Effector CD4-positive, alpha-beta T cell (primary cell): ENCODE measurements at places on chromosomes 7 and 10.

GRCh38 chr10:26314265-26315013 is 97.9 kb downstream of the GAD2 start:
- DNase-seq: no peak

GRCh38 chr10:52106899-52107298 is 207.2 kb upstream of the DKK1 start:
- no peak for DNase-seq

- DNase-seq: no peak
Measured at GRCh38 chr7:118013252-118014010, 140.2 kb upstream of the CTTNBP2 start.

DNA sequence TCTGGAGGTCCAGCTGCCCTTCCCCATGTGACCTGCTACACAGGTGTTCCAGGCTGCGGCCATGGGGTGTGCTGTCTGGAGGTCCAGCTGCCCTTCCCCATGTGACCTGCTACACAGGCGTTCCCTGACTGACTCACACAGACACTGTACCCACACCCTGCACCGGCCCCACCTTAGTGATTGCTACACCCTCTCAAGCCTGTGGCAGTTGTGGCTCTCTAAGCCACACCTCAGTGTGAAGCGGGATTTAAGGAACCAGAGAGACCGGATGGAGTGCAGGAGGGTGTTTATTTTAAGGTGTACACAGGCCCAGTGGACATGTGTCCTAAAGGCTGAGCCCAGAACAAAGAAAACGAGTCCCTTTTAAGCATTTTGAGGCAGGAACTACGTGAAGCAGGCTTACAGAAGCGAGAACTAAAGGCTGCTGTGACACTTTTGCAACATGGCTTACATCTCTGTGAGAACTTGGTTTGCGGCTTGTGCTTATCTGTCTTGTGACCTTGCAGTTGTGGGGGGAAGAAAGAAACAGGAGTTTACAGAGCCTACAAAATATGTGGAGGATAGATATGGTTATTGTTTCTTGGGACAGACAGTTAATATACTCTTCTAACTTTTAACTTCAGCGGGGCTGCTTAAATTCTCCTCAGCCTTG is 326.4 kb downstream of the PAXIP1 start:
- DNase-seq: no peak

DNA sequence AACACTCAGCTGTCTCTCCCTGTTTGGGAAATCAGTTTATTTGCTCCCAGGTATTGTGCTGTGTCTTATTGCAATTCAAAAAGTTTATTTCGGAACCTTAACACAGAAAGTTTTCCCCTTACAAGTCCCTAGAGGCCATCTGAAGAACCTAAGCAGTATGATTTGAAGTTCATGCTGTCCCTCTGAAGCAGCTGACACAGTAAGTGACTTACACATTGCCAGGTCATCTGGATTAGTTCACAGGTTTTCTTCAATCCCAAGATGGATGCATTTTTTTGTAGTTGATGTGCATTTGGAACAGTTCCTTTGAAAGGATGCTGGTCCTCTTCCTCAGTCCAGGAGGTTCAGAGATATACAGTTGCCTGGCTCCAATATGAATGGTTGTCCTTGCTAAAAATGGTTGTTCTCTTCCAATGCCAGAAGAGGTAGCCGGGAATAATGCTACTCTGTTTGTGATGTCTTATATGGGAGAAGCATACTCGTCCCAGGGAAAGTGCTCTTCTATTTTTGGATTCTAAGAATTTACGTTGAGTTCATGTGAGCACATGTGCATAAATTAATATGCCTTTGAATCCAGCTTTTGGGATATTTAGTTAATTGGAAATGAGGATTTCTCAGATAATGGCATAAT is 183.5 kb upstream of the PHYHIPL start:
- DNase-seq: no peak

GRCh38 chr7:104005197-104005596 is 15.7 kb upstream of the RELN start:
- no peak for DNase-seq

DNA sequence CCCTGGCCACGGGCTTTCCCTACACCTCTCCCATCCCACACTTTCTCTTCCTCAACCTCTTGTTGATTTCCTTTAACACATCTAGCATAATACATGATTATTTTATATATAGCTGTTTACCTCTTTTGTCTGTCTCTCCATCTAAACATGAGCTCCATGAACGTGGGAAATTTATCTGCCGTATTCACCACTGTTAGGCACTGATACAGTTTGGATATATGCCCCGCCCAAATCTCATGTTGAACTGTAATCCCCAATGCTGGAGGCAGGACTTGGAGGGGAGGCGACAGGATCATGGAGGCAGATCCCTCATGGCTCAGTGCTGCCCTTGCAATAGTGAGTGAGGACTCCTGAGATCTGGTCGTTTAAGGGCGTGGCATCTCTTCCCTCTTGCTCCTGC is 5.7 kb downstream of the CYTH3 start:
- DNase-seq: no peak

DNA sequence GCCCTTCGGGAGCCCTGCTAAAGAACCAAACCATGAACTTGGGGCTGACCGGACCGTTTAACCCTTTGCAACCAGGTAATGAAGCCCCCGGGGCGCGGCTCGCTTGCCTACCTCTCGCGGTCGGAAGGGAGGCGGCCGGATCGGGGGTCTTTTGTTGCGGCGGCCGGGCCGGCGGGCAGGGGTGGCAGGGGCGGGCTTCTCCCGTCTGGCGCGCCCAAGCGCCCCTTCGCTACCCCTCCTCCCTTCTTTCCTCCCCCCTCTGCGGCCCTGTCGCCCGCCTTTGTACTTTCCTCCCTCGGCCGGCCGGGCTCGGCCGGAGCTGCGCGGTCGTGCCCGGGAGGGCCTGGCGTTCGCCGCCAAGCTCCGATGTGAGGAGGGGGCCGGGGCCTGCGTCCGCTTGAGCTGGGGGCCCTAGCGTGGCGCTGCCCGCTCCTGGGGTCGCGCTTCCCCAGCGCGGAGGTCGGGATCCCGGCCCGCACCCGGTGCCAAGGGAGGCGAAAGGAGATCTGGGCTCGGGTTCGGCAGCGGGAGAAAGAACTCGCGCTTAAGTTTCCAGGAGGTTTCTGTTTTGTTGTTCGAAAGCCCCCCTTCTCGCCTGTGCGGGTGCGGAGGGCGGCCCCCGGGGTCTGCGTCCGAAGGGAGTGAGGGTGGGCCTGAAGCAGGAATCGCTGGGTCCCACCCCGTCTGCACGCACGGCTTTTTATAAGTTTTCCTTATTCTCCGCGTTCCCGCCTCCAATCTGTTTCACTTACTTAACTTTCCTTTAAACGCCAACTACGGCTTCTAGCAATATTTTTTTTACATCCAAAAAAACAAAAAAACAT is 436.8 kb upstream of the GALNT17 start:
- DNase-seq: no peak

GRCh38 chr10:27312854-27313253 is 72.3 kb upstream of the ACBD5 start:
- DNase-seq: no peak

DNA sequence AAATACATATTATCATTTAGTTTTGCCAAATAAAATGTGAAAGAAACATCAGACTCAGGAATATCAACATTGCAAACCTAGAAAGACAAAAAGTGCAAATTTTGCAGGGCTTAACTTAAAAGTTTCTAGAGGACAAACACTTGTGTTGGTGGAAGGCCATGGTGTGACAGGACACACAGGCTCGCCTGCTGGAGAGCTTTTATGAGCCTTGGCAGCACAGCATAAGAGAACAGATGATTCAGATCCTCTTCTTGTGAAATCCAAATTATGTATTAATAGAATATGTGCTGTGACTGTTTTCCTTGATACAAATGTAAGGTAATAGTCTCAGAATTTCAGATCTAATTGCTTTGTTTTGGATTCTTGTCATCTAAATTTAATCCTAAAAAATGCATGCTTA is 72.9 kb upstream of the ABCB5 start:
- DNase-seq: no peak

DNA sequence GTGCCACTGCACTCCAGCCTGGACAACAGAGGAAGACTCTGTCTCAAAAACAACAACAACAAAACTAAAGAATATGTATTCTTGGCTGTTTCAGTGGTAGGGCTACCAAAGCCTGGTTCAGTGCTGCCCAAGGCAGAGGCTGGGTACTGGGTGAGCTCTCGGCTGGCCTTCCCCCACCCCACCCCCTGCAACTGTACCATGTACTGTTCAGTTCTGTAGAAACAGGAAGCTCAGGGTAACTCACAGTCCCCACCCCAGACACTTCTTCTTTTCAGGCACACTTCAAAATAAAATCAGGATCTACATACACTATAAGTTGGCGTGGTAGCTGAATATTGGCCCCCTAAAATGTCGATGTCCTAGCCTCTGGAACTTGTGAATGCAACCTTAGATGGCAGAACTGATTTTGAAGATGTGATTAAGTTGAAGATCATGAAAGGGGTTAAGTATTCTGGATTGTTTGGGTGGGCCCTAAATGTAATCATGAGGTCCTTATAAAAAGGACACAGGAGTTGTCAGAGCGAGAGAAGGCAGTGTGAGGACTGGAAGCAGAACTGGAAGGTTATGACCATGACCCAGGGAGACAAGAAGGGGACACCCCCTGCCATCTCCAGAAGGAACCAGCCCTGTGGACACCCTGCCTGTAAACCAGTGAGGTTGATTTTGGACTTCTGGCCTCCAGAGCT is 31.2 kb downstream of the TBXAS1 start:
- DNase-seq: no peak
